ENCODE measurements at places on chromosomes 7 and 10.

GRCh38 chr10:47409866-47410256 lies 25.8 kb upstream of the ZNF488 start:
- no peak for DNase-seq

GRCh38 chr10:100575585-100576281 lies 40.0 kb downstream of the HIF1AN start:
- no peak for DNase-seq

- no peak for DNase-seq
Observed at GRCh38 chr10:132360766-132361447, 28.9 kb downstream of the LRRC27 start.

DNA sequence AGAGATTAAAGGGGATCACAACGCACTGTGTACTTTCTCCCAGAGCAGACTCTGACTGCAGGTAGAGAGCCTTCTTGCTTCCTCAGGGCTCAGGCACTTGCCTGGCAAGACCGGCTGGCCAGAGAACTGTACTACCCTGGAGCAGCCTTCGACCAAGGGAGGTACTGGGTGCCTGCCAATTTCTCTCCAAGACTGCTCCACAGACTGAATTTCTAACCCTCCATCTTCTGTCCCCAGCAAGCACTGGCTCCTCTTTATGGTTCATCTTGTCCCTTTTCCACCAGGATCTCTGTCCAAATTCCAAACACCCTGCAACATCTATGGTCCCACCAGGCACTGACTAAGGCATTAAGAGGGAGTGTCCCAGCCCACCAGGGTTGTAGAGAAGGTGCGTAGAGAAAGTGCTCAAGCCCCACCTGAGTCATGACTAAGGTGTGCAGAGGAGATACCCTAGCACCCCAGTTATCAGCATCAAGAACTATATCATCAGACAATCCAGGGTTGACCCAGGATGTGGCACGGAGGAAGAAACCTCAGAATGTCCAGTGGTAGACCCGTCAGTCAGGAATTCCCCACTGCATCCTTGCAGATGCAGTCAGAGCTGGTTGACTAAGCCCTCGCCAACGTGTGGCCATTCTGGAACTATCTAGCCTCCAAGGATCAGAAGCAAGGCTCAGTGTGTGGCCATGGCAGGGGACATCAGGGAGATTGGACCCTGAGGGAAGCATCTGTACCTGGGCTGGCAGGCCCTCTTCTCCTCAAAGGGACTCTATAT lies 60.9 kb upstream of the CAMK2B start:
- no peak for DNase-seq

DNA sequence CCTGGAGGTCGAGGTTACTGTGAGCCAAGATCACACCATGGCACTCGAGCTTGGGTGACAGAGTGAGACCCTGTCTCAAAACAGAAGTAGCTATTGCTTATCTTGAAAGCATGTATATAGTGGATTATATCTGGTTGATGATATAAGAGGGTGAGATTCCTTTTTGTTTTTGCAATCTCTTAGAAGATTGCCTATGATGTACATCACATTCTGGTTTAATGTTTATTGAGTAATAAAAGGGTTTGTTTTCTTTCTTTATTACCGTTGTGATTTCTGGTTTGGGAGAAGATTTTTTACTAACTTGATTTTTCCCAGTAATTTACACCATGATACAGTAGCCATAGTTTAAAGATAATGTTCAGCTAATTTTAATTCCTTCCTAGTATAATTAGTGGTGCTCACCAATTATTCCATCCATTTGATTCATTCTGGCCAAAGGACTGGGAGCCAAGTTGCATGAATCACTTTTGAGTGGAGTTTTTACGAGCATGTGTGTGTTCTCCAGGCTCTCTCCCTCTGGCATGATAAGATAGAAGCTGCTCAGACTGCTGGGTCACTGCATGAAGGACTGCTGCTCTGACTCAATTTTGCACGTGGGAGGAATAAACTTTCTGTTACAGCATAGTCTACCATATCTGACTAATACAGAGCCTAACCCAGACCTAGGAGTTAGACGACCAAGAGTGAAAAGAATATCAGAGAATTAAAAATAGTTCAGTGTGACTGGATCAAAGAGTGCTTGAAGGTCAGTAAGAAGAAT lies 13.5 kb upstream of the TSPAN13 start:
- no peak for DNase-seq

DNA sequence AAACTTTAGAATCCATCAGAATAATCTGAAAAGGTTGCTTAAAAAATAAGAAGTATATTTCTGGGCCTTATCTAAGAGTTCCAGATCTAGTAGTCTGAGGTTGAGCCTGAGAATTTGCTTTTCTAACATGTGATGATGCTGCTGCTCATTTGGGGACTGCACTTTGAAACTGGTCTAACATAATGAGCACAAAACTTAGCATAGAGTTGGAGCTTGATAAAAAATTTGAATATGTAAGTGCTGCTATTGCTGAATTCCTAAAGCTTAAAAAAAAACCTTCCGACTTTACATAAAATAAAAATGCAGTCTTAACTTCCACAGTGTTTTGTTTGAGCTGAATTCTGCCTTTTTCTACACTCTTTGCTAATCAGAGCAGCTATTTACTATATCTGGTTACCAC lies 48.8 kb downstream of the GLCCI1 start:
- no peak for DNase-seq
